GM23248 (cell line): ENCODE measurements at places on chromosomes 1 and 21. TPM values are rescaled to one million over a fixed set of nuclear protein-coding genes. Genes with fewer than 3 reads are reported as not detected.

GRCh38 chr1:150813028-150813707, 5.1 kb upstream of the CTSK start:
- peak; percentile 85 for DNase-seq

DNA sequence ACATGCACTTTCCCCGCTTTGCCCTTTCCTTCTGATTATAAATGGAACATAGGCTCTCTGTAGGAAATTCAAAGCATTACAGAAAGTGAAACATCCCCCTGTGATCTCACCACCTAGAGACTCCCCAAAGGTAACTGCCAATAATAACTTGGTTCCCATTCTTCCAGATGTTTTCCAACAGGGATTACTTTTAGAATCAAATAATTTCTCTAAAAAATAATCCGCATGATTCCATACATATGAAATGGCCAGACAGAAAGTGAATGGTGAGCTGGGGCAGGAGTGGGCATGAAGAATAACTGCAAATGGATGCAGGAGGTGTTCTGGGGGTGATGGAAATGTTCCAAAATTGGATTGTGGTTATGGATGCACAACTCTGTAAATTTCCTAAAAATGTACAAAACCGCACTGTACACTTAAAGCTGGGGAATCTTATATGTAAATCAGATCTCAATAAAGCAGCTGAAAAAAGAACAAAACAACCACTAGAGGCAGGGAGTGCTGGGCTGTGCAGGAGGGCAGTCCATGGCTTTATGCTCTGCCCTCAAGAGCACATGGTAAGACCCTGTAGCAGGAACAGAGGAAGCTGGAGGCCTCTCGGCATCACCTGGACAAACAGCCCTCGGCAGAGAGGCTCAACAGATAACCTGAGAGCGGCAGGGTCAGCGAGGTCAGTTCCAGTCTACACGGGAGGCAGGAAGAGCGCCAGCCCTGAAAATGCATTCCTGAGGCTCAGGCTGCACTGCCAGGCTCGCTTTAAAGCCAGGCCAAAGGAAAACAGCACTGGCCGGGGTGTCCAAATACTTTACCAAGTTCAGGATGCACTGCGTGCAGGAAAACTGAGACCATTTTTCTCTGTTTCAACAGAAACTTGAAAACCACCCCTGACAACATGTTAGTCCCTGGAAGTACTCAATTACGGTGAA, 39.7 kb downstream of the CAPZB start:
- DNase-seq: peak; percentile 63

- DNase-seq: peak; percentile 22
Observed at GRCh38 chr1:159647616-159648015, 60.0 kb downstream of the APCS start.

DNA sequence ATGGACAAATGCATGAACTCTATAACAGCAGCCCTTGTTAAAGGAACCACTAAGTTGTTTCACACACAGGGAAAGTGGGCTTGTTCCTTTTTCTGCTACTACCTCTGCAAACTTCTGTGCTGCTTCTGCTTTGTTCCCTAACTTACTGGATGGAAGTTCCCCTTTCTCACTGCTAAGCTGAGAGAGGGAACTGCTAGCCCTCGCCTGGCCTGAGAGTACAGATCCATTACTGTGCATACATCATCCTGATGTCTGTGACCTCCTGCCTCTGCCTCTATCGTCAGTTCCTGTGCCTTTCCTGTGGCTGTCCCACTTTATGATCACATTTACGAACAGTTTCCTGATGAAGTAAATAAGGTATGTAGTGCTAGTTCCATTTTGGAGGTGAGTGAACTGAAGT, 3.5 kb downstream of the GNAT2 start:
- DNase-seq: no peak

- no peak for DNase-seq
Observed at GRCh38 chr21:15703932-15704331, 25.9 kb upstream of the USP25 start.

Gene CHD1L
- 39.3 and 39.8 TPM in 2 replicates for polyA plus RNA-seq

Gene LINGO4
- polyA plus RNA-seq: not detected in 2 replicates

Gene NAV1
- polyA plus RNA-seq: 74.7 and 75.6 TPM in 2 replicates

DNA sequence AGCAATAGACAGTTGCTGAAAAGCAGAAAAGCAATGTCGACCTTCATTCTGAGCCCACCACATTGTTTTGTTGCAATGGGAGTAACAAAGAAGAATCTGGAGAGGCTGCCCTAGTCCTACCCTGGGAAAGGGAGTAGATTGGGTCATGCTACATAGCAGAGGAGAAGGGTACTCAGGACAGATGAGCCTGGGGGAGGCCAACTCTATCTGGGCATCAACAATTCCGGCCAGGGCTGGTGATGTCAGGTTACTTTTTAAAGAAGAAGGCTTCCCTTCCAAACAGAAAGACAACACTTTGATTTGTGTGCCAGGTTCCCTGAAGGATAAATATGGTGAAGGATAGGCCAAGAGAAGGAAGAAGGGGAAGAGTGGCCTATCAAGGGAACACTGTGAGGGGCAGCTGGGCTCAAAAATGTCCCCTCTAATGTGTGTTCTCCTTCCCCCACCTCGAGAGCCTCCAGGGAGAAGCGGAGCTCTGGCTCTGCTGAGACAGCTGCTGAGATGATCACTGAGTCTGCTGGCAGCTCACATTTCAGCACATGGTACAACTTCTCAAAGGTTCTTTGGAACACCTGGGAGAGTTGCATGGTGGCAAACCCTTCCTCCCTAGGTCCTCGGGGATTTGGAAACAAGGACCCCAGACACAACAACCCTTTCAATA, 3.2 kb upstream of the ADIPOR1 start:
- no peak for DNase-seq

DNA sequence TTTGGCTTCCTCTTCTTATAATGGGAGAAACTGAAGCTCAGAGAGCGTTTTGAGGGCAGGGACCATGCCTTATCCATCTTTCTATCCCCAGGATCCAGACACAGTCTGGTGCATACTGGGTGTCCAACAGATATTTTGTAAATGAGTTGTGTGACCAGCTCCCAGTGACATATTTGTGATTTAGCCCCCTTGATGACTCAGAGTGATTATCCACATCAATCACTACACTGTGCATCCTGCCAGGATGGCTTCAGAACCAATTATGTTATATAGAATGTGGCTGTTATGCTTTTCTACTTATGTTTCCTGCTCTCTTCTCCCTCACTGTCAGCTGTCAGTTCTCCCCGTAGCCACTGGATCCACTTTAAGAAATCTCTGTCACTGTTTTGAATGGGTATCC, 11.3 kb downstream of the OLFML3 start:
- DNase-seq: no peak

Gene GREM2
- polyA plus RNA-seq: 83.8 and 86.5 TPM in 2 replicates

DNA sequence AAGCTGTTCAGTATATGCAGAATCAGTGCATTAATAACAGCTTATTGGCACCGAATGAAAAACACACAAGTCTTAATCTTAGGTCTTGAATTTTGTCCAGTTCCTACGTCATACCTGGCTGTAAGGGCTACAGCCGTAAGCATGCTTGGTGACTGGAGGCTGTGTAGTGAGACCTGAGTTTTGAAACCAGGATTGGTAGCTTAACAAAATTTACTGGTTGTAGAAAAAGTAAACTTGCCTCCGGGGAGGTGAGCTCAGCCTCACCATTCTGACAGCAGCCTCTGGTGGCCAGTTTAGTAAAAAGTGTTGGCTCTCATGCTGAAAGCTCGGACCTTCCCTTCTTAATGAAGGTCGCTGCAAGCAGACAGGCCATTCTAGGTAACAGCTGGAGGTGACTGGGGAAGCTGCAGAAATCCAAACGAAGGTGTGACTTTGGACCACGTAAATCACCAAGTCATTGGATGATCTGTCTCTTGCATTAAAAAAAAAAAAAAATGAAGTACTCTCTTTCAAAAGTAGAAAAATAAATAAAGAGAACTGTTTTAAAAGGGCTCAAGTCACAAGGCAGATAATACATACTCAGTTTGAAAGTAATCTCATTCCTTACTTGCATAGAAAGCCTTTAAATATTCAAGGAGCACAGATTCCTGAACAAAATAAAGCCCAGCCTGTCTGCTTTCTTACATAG, 48.9 kb downstream of the HLCS start:
- DNase-seq: peak; percentile 58

GRCh38 chr1:220527279-220527907, 543 bp upstream of the MARK1 start:
- DNase-seq: peak; percentile 15

- DNase-seq: no peak
Observed at GRCh38 chr1:161966067-161966466, 57.6 kb downstream of the OLFML2B start.

GRCh38 chr1:9873385-9873784, 36.7 kb downstream of the CTNNBIP1 start:
- no peak for DNase-seq

GRCh38 chr1:10980841-10981727, 31.4 kb upstream of the TARDBP start:
- DNase-seq: peak; percentile 72

DNA sequence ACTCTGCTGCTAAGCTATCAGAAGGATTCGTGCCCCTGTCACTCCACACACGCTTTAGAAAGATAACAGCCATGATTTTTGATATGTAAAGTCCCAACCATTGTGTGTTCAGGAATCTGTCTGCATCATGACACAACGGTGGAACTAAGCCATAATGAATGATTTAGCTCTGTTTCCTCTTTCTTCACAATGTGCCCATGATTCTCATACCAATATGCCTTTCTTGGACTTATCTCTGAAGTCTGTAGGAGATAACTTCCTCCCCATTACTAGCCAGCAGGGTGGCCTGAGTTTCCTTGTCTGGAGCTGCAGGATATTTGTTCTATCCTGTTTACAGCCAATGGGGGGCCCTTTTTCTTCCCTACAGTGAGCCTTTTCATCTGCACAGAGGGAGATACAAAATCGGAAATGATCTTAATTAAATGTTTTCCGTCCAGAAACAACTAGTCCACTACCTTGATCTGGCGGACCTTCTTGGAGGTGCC, 511.7 kb downstream of the USP25 start:
- no peak for DNase-seq

- no peak for DNase-seq
Observed at GRCh38 chr1:11245248-11245647, 17.1 kb downstream of the MTOR start.

- no peak for DNase-seq
Observed at GRCh38 chr1:230139741-230140140, 72.7 kb downstream of the GALNT2 start.

GRCh38 chr1:117089996-117090395, 29.9 kb downstream of the TTF2 start:
- no peak for DNase-seq

Gene DNASE2B
- not detected in 2 replicates for polyA plus RNA-seq

DNA sequence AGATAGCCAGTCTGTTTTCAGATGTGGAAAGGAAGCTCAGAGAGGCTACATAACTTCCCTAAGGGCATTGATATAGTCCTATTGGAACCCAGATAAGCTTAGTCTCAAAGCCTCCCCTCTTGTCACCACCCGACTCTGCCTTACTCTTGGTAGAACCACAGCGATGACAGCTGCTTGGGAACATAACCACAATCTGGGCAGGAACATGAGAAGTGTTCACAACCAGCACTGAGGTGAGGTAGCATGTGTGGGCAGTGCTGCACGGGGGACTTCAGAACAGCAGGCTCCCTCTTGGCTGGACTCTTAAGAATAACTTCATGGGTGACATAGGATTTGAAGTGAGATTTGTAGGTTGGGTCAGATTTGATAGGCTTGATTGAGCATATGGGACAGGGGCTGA, 9.3 kb upstream of the S100A10 start:
- DNase-seq: no peak

- DNase-seq: no peak
Observed at GRCh38 chr1:219570937-219571336, 42.0 kb downstream of the ZC3H11B start.

DNA sequence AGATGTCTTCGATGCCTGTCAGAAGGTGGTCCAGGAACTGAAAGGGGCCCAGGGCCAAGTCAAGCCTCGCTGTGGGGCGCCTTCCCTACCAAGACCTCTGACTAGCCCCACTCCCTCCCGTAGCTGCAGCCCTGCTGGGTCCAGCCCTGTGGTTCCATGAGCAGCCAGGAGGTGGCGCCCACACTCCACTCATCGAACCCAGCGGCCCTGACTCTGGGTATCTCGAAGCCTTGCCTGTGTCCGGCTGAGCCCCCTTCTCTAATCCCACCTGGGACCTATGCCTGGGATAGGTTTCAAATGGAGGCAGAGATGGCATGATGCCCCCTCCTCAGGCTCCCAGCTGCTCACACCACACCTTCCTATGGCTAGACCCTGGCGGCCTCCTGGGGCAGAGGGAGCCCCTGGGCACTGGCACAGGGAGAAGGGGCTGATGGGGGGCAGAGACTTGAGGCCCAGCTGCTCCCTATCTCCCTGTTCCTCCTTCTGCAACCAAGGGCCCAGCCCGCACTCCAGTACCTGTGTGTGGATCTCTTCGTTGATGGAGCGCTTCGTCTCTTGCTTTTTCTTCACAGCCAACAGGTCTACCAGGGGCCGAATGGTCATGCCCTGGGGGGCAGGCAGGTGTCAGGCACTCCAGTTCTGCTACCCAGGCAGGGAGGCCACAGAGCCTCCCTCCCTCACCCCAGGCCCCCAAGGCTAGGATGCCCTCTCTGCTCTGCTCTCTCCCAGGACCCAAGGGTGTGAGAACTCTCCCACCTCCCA, 52.0 kb downstream of the SLC9A1 start:
- peak; percentile 72 for DNase-seq

GRCh38 chr1:180123463-180123936, 31.2 kb upstream of the QSOX1 start:
- peak; percentile 68 for DNase-seq

DNA sequence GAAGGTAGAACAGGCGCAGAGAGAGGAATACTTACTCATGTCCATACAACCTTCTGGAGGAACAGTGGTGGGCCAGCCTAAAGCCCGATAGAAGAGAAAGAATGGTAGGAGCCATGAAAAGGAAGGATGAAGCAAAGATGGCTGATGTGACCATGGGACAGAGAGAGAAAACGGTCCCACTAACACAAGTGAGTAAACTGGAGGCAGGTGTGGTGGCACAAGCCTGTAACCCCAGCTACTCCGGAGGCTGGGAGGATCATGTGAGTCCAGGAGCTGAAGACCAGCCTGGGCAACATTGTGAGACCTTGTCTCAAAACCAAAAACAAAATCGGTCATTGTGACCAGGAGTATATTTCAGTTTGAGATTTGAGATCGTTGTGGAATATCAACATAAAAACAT, 49.4 kb downstream of the C1orf198 start:
- DNase-seq: no peak

- DNase-seq: no peak
Observed at GRCh38 chr1:211939876-211940468, 95.4 kb downstream of the INTS7 start.

Gene ETV3L
- polyA plus RNA-seq: not detected in 2 replicates

GRCh38 chr1:65431111-65431705, 10.7 kb downstream of the LEPR start:
- DNase-seq: peak; percentile 70

GRCh38 chr1:180905927-180906326, 6.8 kb upstream of the KIAA1614 start:
- no peak for DNase-seq

DNA sequence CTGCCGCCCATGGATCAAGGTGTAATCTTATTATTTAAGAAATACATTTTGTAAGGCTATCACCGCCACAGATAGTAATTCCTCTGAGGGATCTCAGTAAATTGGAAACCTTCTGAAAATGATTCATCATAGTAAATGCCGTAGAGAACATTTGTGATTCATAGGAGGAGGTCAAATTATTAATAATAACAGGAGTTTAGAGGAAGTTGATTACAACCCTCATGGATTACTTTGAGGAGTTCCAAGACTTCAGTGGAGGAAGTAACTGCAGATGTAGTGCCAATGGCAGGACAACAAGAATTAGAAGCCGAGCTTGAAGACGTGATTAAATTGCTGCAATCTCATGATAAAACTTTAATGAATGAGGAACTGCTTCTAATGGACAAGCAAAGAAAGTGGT, 280.1 kb downstream of the PTPRC start:
- DNase-seq: peak; percentile 24

GRCh38 chr21:27206368-27206982, 239.6 kb upstream of the ADAMTS5 start:
- DNase-seq: peak; percentile 32
